ENCODE measurements at places on chromosomes 4 and X.

DNA sequence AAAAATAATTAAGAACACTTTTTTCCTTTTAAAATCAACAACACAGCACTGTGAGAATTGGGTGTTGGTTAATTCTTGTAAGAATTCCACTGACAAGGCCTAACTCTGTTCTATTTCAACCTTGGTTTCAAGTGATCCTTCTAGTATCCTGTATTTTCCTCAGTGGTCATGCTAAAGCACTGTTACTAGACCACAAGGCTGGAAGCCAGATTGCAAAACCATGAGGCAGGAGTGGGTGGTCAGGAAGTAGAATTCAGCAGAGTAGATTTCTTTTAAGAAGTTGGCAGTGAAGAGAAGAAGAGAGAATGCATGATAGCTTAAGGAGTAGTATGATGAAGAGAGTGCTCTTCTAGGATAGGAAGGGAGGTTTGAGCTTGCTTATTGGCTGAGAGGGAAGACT is 71.6 kb upstream of the LEF1 start:
- H3K36me3 ChIP-seq, result no peaks in the 10 kb centered on the region
- no peak overlapping the region for H3K27ac ChIP-seq
- no peaks in the 10 kb centered on the region for H3K27me3 ChIP-seq

GRCh38 chr4:108867476-108867875 is 104.6 kb upstream of the ETNPPL start:
- no peaks in the 10 kb centered on the region for H3K27me3 ChIP-seq
- H3K4me3 ChIP-seq, result no peak overlapping the region
- H3K36me3 ChIP-seq, result no peaks in the 10 kb centered on the region

GRCh38 chr4:80042821-80043220 is 30.2 kb downstream of the ANTXR2 start:
- no peak overlapping the region for H3K27ac ChIP-seq
- no peaks in the 10 kb centered on the region for H3K4me1 ChIP-seq
- no peaks in the 10 kb centered on the region for H3K27me3 ChIP-seq
- DNase-seq, result no peak

DNA sequence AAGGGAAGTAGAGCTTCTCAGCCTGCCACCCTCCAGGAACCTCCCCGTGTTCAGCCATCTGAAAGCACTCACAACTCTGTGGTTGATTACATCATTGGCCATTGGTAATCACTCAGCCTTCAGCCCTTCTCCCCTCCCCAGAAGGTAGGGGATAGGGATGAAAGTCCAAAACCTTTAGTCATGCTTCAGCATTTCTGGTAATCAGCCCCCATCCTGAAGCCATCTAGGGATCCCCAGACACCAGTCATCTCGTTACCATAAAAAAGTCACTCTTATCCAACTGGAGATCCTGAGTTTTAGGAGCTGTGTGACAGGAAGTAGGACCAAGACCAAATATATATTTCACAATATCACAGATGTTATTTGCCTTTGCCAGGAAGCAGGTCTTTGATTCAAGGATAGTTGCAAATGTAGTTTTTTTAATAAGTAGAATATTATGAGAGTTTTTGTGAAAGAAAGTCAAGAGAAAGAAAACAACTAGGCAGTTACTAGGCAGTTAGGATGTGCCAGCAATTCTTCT is 364.6 kb upstream of the NOCT start:
- no peak overlapping the region for H3K27ac ChIP-seq
- H3K4me1 ChIP-seq, result no peaks in the 10 kb centered on the region
- no peak for DNase-seq
- no peak overlapping the region for H3K4me3 ChIP-seq
- H3K27me3 ChIP-seq, result no peaks in the 10 kb centered on the region

DNA sequence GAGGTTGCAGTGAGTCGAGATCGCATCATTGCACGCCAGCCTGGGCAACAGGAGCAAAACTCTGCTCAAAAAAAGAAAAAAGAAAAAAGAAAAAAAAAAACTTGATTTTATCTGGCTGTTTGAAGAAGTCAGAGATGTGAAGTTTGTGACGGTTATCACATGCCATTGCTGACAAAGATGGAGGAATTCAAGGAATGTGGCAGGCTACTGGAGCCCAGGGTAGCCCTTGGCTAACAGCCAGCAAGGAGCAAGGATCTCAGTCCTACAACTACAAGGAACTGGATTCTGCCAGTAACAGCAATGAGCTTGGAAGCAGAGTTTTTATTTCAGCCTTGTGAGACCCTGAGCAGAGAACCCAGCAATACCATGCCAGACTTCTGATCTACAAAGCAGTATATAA is 24.3 kb upstream of the TET2 start:
- H3K27ac ChIP-seq, result no peak overlapping the region
- H3K4me1 ChIP-seq, result no peaks in the 10 kb centered on the region
- H3K36me3 ChIP-seq, result no peaks in the 10 kb centered on the region

GRCh38 chr4:101870874-101871273 is 80.3 kb downstream of the BANK1 start:
- DNase-seq, result no peak
- H3K27ac ChIP-seq, result no peak overlapping the region

DNA sequence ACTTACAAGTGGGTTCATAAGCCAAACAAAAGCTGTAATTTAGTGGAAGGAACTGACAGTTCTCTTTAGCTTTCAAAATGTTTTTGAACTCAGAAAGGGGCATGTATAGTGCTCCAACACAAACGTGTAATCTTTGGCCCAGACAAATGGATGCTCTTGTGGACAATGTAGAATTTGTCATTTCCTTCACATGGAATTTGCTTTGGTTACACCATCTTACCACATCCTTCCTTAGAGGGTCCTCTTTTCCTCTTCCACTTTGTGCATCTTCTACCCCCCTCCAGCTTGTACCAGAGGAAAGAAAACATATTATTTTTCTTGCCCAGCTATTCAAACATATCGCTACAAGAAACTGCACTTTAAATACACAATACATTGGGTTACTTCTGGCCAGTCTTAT is 42.4 kb downstream of the MEPE start:
- DNase-seq, result no peak
- H3K36me3 ChIP-seq, result no peaks in the 10 kb centered on the region
- H3K4me1 ChIP-seq, result no peaks in the 10 kb centered on the region
- H3K27ac ChIP-seq, result no peak overlapping the region

Data from thymus (tissue), 14 donors.